ENCODE measurements at places on chromosomes 3 and 15. TPM values are rescaled to one million over a fixed set of nuclear protein-coding genes. Genes with fewer than 3 reads are reported as not detected.

The CATSPER2 gene
- total RNA-seq = 0.86 TPM

The SLC38A3 gene
- not detected for total RNA-seq

The ADGRG7 gene
- not detected for total RNA-seq

GRCh38 chr3:72800869-72801268 lies 47.4 kb downstream of the SHQ1 start:
- DNase-seq = no peak

The UBAP1L gene
- 2.3 TPM for total RNA-seq

GRCh38 chr3:129655291-129655700 lies 48.8 kb upstream of the PLXND1 start:
- DNase-seq = no peak

DNA sequence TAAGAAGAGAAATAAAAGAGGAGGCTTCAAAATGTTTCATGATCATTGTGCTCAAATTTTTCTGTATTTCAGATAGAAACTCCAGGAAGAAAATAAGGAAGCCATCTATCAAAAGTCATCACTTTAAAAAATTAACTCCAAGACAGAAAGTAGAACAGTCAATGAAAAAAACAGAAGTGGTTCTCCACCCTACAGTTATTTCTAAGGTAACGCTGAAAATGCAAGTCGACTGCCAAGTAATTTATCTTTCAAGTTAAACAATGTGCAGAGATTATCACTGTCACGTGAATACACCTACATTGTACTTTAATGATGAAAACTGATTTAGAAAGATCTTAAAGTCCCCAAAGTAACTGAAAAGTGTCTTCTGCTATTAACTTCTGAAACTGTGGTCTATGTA lies 78.5 kb upstream of the SNRPA1 start:
- DNase-seq = no peak

DNA sequence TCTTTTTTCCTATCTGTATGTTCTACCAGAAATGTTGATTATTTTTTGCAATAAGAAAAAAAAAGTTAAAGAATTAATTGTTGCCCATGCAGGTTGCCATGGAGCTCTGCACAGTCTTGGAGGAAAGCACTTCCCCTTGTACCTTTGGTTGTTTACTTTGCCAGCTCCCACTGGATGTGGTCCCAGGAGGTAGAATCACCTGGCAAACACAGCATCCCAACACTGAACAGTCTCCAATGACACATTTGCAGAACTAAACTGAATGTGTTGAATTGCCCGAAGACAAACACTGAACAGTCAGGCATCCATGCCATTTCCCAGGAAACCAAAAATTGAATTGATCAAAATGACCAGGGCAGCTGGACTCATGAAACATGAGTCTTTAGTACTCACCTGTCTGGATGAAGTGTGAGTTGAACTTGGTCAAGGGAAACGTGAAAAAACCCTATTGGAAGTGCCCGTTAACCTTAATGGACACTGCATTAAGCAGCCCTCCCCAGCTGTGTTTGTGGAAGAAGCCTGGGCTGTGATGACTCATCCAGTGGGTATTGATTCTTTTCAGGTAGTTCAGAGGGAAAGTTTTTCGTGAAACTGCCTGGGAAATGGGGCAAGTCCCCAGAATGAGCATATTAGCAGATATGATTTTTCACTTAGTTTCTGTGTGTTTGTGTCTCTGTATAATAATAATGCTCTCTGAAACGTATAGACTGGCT lies 284.7 kb upstream of the STT3B start:
- DNase-seq = no peak

DNA sequence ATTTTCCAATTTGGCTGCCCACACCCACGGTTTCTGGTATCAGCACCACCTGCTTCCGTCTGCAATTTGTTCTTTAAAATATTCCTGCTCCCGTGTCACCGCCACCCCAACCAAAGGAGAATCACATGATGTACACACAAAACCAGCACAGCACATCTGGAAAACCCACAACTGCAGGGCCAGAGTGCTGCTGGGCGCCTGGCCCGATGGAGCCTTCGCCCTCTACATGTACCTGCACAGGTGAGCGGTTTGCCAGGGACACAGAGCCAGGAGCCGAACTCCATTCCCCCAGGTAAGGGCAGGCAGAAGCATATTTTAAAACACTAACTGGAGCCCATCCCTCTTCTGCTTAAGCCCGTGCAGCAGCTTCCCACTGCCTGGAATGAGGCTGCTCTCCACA lies 75.6 kb downstream of the ADAMTS17 start:
- no peak for DNase-seq
